ENCODE measurements at places on chromosomes 2 and 18.
A peak's percentile ranks its signal among the peaks of the same experiment; 100 is the strongest.

DNA sequence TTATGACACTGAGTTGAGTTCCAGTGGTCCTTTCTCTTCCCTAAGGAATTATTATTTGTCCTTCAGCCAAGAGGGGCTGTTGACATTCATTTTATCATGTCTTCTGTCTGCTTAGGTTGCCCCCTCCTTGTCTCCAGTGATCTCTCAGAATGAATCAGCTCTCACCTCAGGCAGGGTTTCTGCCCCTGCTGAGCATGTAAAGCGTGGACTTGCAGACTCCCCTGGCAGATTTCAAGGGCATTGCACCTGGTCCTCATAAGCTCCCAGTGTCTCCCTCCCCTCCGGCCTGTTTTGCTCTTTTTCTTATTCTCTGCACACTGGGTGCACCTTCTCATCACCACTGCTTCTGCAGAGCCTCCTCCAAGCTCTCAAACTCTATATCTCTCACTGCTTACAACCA, 188.4 kb downstream of the KCNS3 start:
- no peak for DNase-seq

- no peak for DNase-seq
Measured at GRCh38 chr2:165877565-165878550, 75.7 kb downstream of the TTC21B start.

DNA sequence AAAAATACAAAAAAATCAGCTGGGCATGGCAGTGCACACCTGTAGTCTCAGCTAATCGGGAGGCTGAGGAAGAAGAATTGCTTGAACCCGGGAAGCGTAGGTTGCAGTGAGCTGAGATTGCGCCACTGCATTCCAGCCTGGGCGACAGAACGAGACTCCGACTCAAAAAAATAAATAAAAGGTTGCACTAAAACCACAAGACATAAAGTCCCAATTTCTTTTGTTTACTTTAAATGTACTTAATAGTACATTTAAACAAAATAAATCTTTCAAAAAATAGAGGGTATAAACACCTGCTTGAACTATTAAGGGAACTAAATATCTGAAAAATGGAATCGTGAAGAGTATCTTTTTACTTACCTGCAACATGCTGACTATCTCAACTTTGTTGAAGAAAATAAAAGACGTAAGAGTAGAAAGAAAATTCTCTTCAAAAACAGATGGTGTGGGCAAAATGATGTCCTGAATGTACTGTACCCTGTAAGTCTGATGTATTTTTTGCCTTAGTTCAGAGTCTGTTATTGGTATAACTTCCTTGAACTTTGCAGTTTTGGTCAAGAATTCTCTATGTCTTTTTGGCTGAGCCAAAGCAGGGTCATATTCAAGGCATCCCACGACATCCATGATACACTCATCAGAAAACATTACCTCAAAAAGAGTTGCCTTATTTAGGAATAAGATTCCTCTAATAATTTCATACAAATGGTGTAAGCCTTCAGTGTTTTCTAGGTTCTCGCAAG, 19.2 kb downstream of the PPP4R3B start:
- no peak for DNase-seq

DNA sequence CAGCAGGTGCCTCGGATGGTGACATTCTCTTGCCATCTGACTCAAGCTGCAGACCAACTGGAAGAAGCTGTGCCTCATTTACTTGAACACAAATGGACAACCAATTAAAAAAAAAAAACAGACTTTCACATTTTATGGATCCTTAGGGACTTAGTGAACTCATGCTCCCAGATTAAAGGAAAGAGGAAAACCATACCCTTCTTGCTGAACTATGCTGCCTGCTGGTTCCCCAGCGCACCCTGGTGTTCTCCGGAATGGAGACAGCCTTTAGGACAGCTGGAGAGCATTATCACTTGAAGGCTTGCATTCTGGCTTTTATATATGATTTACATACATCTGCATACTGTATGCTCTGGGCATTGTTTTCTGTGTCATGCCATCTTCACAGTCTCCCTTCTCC, 370.7 kb downstream of the SLC4A3 start:
- DNase-seq, result peak; percentile 65

- no peak for DNase-seq
Measured at GRCh38 chr18:35227254-35227653, 13.6 kb upstream of the ZNF397 start.

DNA sequence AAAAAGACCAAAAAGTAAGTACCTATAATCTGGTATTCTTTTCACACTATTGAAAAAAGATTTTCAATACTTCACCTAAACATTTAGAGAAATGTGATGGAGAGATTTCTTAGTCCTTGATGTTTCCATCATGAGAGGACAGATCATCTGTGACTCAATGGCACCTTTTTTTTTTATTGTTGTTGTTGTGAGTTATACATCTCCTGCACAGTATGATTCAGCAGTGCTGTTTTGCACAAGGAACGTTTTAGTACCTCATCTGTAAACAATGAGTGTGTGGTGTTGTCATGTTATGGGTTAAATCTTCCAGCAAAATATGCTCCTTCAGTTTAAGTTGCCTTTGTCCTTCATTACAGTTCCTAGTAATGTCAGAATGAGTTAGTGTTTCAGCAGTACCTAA, 2.2 kb downstream of the KIAA1328 start:
- no peak for DNase-seq

- no peak for DNase-seq
Measured at GRCh38 chr2:185245806-185246205, 492.8 kb upstream of the FSIP2 start.

DNA sequence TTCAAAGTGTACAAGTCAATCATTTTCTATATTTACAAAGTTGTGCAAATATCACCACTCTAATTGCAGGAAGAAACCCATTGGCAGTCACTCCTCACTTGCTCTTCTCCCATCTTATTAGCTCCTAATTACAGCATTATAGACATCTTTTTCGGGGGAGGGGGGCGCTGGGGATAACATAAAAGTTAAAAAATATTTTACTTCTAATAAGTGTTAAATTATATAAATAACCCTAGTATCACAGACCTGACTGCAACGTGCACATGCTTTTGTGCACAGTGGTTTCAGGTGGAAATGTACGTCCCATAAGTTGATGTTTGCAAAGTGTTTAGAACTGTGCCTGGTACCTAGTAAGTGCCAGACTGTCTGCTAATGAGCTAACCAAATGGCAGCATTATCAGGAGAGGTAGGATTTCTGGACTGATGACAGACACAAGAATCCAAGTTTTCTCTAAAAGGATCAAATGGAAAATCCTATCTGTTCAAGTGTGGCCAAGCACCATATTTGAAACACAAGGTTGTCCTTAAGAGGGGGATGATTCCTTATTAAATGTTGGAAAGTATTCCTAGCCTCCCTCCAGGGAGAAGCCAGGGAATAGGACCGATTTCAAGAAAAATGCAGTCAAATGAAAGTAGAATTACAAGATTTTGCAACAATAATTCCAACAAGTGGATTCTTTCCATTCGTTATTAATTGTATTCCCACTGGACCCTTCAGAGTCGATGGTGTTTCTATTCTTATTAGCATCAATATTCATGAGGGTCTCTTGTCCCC, 70.0 kb downstream of the ACKR3 start:
- no peak for DNase-seq

DNA sequence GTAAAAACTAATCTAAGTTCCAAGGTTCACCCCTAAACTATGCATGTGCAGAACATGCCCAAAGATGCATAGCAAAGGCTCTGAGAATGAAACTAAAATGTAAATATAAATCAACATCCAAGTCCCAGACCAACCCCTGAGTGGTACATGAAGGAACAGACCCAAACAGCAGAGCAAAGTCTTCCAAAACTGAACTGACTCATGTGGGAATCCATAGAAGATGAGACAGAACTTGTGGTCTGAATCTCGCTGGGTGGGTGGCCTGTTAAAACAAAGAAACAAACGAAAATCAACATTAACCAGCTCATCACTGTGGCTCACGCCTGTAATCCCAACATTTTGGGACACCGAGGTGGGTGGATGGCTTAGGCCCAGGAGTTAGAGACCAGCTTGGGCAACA, 29.5 kb upstream of the ATRAID start:
- DNase-seq, result no peak

- no peak for DNase-seq
Measured at GRCh38 chr2:51629406-51629805, 597.5 kb upstream of the NRXN1 start.

- DNase-seq, result peak; percentile 62
Measured at GRCh38 chr2:216664593-216665034, 30.7 kb downstream of the IGFBP5 start.

GRCh38 chr2:201452058-201452921, 750 bp downstream of the STRADB start:
- peak; percentile 36 for DNase-seq

DNA sequence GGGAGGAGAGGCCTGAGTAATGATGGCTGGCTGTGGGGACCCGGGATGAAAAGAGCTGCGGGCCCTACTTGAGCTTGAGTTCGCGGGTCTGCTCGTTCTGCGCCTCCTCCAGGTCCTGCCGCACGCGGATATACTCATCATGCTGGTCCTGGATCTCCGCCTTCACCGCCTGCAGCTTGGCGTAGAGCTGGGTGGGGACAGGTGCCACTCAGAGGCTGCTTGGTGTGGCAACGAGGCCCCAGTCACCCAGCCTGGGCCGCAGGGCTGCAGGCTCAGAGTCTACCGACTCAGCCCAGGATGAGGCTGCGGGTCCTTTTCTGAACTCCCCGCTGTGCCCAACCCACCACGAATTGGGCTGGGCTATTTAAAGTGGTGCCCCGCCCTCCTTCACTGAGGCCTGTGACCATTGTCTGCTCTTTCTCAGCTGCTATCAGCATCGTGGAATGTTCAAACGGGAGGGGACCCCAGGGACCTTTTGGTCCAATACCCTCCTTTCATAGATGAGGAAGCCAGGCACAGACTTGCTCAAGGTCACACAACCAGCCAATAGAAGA, 28.0 kb downstream of the KIF3C start:
- no peak for DNase-seq

- DNase-seq, result no peak
Measured at GRCh38 chr2:22999951-23000350, 385.0 kb upstream of the KLHL29 start.

DNA sequence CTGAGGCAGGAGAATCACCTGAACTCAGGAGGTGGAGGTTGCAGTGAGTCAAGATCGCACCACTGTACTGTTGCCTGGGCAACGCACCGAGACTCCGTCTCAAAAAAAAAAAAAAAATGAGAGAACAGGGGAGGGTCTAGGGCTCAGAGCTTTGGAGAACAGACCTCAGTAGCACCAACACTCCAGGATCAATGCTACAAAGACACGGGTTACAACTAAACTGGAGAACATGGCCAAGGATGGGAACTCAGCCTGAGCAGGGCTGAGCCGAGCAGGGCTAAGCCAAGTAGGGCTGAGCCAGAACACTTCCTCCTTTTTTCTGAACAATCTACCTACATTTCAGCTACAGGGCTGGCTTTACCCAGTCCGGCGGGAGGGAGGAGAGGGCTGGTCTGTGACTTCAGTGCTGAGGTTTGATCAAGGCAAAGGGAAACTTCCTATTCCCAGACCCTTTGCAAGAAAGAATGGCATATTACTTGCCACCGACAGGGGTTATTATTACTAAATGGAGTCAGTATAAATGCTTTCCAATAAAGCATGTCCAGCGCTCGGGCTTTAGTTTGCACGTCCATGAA, 2.9 kb upstream of the CASP8 start:
- DNase-seq, result no peak

GRCh38 chr2:196290136-196290535, 118.8 kb upstream of the STK17B start:
- DNase-seq, result no peak

DNA sequence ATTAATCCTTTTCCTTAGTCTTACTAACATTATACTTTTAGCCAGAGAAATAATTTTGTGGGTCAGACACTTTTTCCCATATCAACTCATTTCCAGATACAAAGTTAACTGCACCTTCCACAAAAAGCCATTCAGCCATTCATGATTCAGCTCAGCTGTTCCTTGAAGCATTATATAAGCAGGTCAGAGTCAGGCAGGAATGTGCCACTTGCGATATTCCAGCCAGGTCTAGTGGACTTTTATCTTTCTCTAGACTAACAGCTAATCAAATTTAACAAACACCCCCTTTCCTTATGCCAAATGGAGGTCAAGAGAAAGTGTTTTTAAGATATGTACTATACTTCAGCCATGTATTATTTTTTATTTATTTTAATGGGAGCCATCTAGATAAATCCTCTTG, 75.6 kb upstream of the EPB41L3 start:
- DNase-seq, result no peak

GRCh38 chr2:76154981-76155380, 444.3 kb upstream of the GCFC2 start:
- no peak for DNase-seq

- DNase-seq, result no peak
Measured at GRCh38 chr2:29527947-29528346, 393.4 kb downstream of the ALK start.

DNA sequence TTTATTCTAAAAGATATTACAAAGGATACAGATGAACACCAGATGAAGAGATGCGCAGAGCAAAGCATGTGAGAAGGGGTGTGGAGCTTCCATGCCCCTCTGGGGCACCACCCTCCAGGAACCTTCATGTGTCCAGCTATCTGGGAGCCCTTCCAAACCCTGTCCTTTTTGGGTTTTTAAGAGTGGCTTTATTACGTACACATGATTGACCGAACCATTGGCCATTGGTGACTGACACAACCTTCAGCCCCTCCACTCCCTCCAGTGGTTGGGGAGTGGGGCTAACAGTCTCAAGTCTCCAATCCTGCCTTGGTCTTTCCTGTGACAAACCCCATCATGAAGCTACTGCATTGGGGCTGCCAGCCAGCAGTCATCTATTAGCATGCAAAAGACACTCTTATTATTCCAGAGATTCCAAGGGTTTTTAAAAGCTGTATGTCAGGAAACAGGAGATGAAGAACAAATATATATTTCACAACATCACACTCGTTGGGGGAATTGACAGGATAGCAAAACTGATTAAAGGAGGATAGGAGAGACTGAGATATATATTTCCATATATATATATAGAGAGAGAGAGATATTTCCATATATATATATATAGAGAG, 19.4 kb downstream of the IL1B start:
- no peak for DNase-seq

DNA sequence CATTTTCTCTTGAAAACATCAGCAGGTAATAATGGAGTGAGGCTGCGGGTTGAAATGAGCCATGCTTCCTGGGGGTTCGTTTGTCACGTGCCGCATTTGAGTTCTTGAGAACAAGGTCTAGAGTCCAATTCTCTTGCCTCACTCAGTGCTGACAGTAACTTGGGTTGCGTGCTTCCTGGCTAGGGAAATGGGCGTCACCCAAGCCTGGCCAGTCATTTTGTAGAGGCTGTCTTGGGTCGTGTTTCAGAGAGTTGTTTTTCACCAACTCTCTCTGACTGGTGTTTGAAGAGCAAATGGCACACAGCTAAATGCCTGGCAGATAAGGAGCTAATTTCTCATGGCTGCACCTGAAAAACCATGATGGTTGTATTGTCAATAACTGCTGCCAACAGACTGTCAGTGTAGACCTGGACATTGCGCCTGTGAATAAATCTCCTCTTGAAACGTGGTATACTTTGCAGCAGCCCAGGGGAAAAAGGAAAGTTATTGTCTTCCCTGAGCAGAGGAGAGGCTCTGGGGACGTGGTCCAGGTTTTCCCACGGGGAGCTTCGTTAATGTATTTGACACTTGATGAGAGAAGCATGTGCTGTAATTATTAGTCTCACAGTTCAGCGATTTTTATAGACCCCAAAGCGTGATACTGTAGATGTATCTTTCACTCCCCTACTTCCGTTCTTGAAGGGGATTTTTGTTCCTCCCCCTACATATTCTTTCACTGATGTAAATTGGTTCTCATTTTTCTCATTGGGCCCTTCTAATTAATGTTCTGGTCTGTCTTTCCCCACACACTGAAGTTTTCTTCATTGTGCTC, 196.0 kb downstream of the FHOD3 start:
- peak; percentile 84 for DNase-seq

GRCh38 chr2:47346-47725, 1.0 kb upstream of the FAM110C start:
- DNase-seq, result no peak

GRCh38 chr2:235864302-235864701, 303.9 kb downstream of the GBX2 start:
- no peak for DNase-seq
